ENCODE measurements at places on chromosomes 13 and 19. TPM values are rescaled to one million over a fixed set of nuclear protein-coding genes. Genes with fewer than 3 reads are reported as not detected.
A peak's percentile ranks its signal among the peaks of the same experiment; 100 is the strongest.

The IQCN gene
- total RNA-seq, result 5.7 TPM

The UBE2L5 gene
- not detected for total RNA-seq

The ZNF529 gene
- 11.4 TPM for total RNA-seq

The CEACAM5 gene
- total RNA-seq, result 8.8 TPM

The ALG11 gene
- 39.4 TPM for total RNA-seq

The ZNF552 gene
- total RNA-seq, result 5.3 TPM

DNA sequence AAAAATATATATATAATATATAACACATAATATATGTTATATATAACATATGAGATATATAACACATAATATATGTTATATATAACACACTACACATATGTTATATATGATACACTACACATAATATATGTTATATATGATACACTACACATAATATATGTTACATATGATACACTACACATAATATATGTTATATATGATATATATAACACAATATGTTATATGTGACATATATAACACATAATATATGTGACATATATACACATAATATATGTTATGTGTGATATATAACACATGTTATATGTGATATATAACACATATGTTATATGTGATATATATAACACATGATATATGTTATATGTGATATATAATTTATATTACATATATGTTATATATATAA, 129.7 kb downstream of the CACNA1A start:
- H3K4me3 ChIP-seq, result no peak overlapping the region
- no peak for DNase-seq
- H3K27ac ChIP-seq, result no peak overlapping the region
- H3K36me3 ChIP-seq, result no peaks in the 10 kb centered on the region

DNA sequence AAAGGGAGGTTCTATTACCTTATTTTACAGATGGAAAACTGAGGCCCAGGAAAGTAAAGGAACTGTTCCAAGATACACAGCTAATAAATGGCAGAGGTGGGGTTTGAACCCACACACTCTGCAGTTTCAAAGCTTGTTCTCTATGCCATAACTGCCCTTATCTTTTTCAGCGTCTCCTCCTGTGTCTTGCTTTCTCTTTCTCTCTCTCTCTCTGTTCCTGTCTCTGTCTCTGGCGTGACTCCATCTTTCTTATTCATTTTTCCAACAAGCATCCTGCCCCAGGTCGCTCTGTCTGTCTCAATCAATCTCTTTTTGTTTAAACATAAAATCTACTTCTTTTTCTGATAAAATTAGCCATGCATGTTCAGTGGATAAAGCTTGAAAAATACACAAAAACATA, 3.2 kb upstream of the IFNL4 start:
- DNase-seq, result no peak
- no peak overlapping the region for H3K4me3 ChIP-seq
- no peaks in the 10 kb centered on the region for H3K36me3 ChIP-seq
- no peak overlapping the region for H3K27ac ChIP-seq
- peaks cover 10% of the 10 kb centered on the region for H3K4me1 ChIP-seq

The OR7C2 gene
- not detected for total RNA-seq

DNA sequence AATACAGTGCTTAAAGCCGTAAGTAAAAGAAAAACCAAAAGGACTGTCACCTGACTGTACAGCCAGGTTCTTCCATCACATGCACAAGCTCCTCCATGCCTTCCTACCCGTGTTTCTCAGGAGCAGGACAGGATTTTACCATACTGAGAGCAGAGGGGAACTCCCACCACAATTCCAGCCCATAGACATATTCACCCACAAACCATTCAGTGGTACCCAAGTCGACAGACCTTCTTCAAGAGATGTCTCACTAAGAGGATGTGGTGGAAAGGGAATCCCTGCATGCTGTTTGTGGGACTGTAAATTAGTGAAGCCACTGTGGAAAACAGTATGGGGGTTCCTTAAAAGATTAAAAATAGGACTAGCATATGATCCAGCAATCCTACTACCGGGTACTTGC, 66.9 kb upstream of the DOCK9 start:
- no peak for DNase-seq
- no peaks in the 10 kb centered on the region for H3K36me3 ChIP-seq
- no peak overlapping the region for H3K4me3 ChIP-seq
- H3K27ac ChIP-seq, result no peak overlapping the region
- H3K4me1 ChIP-seq, result peaks cover 44% of the 10 kb centered on the region

DNA sequence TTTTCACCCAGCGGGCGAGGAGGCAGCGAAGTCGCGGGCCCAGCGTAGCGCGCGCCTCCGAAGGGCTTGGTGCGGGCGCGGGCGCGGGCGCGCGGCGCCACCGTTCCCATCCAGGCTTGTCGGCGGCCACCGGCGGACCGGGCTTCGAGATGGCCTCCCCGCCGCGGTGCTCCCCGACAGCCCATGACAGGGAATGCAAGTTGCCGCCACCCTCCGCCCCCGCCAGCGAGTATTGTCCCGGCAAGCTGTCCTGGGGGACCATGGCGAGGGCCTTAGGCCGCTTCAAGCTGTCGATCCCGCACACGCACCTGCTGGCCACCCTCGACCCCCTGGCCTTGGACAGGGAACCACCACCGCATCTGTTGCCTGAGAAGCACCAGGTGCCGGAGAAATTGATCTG, at the start of gene WDR88:
Gene WDR88, plus strand, starts transcription at position 94 of the 400 bp plus-strand sequence. Its CDS starts 56 bp downstream, at position 150.
- H3K4me3 ChIP-seq, result no peak within 1 kb of the TSS
- peaks cover 5% of the 10 kb centered on the region for H3K27me3 ChIP-seq
- H3K4me1 ChIP-seq, result no peaks in the 10 kb centered on the region

DNA sequence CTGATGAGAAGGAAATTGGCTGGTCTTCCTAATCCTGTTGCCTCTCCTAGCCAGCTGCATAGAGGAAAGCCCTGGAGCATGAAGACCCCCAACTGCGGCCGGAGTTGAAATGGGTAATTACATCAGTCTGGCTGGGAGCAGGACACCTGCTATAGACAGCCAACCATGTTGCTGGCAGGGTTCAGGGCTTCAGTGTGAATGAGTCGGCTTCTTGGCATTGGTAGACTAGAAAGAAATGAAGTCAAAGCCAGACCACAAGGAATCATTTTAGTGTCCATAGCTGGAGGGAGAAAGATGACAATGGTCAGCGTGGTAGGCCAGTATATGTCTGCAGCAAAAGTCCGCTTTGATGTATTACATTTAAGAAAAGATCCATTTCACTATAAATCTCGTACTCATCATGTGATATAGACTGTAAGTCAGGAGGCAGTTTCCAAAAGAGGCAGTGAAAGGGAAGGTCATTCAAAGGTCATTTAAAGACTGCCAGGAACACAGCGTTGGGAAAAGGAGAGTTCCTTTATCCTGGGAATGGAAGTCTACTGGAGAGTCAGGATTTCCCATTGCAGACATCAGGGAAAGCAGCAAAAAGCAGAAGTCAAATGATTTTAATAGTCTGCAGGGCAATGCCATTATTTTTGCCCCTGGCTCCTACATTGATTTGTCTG, 262.7 kb downstream of the DNAJC15 start:
- H3K27me3 ChIP-seq, result no peaks in the 10 kb centered on the region
- peaks cover 13% of the 10 kb centered on the region for H3K4me1 ChIP-seq
- DNase-seq, result no peak
- H3K27ac ChIP-seq, result no peak overlapping the region

DNA sequence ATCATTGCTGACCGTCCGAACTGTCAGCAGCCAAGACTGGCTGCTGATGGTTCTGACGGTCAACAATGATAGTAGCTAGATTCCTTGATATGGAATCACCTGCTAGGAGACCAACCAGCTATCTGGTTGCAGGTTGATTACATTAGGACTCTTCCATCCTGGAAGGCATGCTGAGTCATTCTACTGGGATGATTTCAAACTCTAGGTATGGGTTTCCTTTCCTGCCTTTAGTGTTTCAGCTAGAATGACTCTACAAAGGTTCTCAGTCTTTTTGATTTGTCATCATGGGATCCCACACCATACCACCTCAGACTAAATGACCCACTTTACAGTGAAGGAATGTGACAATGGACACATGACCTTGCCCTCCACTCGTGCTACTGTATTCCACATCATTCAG, 138.1 kb upstream of the KL start:
- no peaks in the 10 kb centered on the region for H3K27me3 ChIP-seq

- DNase-seq, result no peak
- no peak overlapping the region for H3K27ac ChIP-seq
- H3K4me1 ChIP-seq, result no peaks in the 10 kb centered on the region
- H3K27me3 ChIP-seq, result no peaks in the 10 kb centered on the region
Observed at GRCh38 chr13:58823701-58824100, 1192.2 kb downstream of the PCDH17 start.

- peaks cover 30% of the 10 kb centered on the region for H3K4me1 ChIP-seq
- no peak overlapping the region for H3K4me3 ChIP-seq
- no peak overlapping the region for H3K27ac ChIP-seq
- H3K36me3 ChIP-seq, result no peaks in the 10 kb centered on the region
Observed at GRCh38 chr13:31949486-31949885, 82.1 kb upstream of the FRY start.

DNA sequence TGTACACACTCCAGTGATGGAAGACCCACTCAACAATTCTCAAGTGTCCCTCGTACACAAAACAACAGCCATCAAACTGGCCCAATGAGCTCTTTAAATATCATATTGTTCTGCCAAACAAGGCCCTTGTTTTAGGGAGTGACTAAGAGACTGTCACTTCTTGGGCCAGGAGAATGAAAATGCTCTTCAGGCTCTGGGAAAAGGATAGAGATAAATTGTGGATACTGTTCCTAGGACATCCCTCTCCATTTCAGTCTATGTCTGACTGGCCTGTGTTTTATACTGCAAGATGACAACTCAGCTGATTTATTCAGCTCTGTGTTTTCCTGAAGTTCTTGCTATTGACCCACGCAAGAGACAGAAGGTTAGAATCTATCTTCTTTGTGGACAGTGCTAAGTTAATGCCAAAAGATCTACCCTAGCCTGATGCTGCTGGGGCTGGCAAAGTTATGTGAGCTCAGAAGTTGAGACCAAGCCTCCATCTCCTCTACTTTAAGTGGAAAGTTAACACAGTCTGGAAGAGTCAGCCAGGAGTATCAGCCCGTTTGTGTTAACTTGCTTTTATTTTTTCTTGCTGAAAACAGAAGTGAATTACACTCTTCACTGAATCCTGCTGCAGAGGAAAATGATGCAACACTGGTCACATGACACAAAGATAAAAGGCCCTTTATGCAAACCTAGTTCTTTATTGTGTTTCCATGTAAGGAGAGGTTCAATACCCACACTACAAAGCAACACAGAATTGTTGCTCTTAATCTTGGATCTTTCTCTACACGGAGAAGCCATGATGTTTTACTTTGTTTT, 14.6 kb downstream of the FRY start:
- no peaks in the 10 kb centered on the region for H3K27me3 ChIP-seq
- H3K27ac ChIP-seq, result peak overlapping the region; percentile 60
- DNase-seq, result peak; percentile 13
- no peak overlapping the region for H3K4me3 ChIP-seq

DNA sequence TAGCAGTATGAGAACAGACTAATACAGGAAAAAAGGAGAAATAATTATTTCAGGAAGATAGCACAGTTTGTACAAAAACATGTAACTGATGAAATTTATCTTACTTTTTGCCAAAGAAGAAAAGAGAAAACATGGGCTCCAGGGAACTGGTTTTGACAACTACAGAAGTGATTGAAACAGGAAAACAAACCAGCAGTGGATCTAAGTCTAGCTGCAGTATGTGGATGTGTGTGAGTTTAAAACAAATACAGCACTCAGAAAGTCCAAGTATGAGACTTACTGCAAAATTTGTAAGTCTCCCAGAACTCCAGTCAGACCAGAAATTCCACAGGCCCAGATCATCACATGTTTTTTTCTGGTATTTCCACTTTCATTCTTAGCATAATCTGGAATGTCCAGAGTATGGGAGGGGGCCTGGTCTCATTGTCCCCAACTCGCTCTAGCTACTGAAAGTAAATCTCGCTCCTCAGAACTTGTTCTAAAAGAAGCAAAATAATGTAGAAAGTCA, 259.5 kb downstream of the NHLRC3 start:
- H3K4me1 ChIP-seq, result no peaks in the 10 kb centered on the region
- no peaks in the 10 kb centered on the region for H3K27me3 ChIP-seq
- no peak overlapping the region for H3K27ac ChIP-seq
- no peak for DNase-seq

The KASH5 gene
- 1.3 TPM for total RNA-seq

The ZNF723 gene
- not detected for total RNA-seq

The NAPA gene
- total RNA-seq, result 190 TPM

DNA sequence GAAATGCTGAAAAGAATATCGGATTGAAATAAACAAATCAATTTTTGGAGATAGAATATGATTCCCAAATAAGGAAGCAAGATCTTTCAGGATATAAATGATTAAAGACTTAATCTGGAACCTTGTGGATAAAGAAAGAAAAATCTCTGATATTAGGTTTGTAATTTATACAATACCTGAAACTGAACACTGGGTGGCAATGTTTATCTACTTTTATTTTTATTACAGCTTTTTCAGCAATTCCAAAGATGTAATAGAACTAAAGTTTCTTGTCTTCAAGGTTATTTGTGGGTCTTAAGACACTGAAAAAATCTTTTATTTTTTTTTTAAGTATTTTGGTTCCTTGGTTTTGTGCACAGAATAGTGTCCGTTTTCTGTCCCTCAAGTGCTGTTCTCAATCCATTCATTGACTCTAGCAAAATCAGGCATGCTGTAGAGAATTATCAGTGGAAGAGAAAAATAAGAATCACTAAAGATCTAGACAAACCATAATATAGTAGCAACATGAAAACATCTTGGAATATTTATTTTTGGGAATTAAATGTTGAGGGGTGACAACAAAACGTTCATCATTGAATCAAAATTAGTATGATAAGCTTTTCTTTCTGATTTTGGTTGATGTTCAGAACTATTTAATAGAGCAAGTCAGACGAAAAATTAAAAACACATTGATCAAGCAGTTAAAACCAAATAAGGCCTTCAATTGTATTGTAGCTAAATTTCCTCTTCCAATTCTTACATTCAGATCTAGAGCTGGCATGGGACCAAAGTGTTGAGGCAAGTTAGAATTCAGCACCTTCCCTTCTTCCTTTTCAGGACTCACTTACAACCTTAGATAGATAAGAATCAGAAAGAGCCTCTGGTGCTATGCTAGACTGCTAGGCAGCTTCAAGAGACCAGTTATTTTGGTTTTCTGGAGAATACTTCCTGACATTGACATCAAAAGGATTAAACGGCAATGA, 704.4 kb upstream of the PCDH20 start:
- H3K4me1 ChIP-seq, result no peaks in the 10 kb centered on the region
- H3K4me3 ChIP-seq, result no peak overlapping the region
- H3K27me3 ChIP-seq, result no peaks in the 10 kb centered on the region
- no peaks in the 10 kb centered on the region for H3K36me3 ChIP-seq

The CACNG6 gene
- not detected for total RNA-seq

Measured in thyroid gland (tissue), 4 donors.